ENCODE measurements at places on chromosomes 3 and 15.

GRCh38 chr15:38005953-38006808 lies 71.7 kb downstream of the TMCO5A start:
- DNase-seq, result no peak

DNA sequence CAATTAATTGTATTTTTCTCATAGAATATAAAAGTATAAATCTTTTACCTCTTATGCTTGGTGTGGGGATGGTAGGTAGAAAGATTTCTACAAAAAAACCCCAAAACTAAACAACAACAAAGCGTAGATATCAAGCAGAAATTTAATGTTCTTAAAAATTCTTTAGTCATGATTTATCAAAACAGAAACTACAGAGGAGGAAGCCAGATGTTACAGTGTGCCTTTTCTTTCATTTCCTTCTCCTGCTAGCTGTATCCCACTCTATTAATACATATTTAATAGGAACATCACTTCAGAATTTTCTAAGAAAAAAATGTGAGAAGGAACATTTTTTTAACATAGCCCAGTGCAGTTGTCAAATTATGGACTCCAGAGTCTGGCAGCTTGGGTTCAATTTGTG lies 420.6 kb downstream of the TUSC7 start:
- DNase-seq, result no peak

DNA sequence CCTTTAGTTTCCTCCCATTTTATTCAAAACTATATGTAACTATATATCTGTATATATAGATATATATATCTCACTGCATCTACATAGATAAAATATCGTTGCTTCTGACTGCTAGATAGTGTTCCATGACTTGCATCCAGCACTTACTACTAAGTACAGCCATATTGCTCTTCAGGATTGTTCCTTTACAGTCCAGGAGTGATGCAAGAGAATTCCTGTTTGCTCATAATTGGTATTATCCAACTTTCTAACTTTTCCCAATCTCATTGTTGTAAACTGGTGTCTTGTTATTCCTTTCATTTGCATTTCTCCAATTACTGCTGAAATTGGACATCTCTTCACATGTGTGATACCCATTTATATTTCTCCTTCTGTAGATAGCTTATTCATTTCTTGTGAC lies 99.8 kb upstream of the STRIT1 start:
- no peak for DNase-seq

DNA sequence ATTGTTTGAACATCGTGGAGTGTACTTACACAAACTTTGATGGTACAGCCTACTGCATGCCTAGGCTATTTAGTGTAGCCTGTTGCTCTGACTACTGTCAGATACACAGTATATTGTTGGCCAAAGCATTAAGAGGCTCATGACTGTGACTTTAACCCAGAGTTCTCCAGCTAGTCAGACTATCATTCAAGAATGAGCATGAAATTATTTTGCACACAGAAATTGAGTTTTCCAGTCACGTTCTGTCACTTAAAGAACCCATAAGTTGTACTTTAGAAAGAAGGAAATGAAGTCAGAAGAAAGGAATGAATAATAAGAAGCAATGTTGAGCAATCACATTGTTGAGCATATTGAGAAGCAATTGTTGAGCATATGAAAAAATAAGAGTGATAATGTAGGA lies 37.6 kb upstream of the SLC22A13 start:
- DNase-seq, result no peak

DNA sequence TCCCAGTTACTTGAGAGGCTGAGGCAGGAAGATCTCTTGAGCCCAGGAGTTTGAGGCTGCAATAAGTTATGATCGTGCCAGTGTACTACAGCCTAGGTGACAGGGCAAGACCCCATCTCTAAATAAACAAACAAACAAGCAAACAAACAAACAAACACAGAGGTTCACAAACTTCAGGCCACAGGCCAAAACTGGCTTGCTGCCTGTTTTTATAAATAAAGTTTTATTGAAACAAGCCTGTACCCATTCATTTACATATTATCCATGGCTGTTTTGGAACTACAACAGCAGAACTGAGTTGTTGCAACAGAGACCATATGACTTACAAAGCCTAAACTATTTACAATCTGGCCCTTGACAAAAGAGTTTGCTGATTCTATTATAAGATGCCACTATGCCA lies 6.5 kb downstream of the DYNC1LI1 start:
- DNase-seq, result no peak

DNA sequence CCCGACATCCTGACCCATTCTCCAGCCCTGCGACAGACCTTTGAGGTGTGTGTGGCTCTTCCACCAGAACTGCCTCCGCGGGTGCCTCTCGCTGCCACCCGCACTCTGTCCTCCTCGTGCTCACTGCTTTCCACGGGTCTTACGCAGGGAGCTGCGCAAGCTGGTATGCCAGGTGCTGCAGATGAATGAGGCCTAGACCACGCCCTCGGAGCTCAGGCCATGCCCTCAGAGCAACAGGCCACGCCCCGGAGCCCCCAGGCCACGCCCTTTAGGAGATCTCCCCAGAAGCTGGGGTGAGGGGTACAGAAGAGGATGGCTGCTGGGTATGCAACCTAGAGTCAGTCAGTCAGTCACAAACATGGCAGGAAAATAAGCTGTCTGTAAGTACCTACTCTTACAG lies 300.3 kb downstream of the GABRG3 start:
- DNase-seq, result no peak

DNA sequence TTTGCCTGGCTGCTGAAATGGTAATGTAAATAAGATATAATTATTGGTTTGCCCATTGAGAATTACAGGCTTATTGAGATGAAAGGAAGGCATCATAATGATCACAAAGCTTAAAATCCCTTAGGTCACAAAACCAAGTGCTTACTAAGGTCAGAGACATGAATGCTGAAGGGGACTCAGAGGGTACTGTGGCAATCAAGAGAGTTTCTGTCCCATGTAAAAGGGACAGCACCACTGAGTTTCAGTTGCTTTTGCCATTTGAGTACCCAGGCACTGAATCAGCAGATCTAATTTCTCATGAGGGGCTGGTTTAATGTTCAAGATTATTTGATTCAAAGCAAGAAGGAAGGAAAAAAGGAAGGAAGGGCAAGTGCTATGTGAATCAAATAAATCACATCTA lies 127.0 kb downstream of the PLOD2 start:
- no peak for DNase-seq

Data from HAP-1 (cell line).